ENCODE measurements at places on chromosomes 13 and 19. TPM values are rescaled to one million over a fixed set of nuclear protein-coding genes. Genes with fewer than 3 reads are reported as not detected.

DNA sequence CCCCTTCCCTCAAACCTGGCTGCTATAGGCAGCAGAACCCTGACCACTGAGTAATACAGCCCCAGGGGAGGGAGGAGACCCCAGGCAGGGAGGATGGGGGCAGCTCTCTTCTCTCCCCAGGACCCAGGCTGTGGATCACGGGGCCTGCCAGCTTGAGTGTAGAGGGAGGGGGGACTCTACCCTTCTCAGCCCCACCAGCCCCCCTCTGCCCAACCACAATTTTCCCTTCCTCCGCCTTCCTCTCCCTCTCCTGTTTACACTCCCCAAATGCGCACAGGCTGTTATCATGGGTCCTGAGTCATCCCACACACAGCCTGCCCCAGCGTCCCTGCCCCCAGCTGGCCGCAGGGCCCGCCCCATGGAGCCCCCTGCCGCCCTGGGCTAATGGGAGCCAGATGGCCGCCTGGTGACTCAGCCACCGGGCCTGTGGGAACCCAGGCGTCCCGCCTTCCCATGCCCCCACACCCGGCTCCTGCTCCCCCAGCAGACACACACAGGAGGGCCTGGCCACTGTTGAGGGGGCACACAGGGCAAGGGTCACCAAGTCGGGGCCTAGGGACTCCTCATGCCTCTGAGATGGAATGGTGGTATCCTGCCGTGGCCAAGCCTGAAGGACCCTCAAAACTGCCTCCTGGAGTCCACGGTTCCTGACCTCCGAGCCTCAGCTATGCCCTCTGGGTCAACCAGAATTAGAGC is 13.6 kb downstream of the CCDC97 start:
- H3K27ac ChIP-seq = peak overlapping the region; percentile 64
- no peak overlapping the region for H3K4me3 ChIP-seq
- peaks cover 54% of the 10 kb centered on the region for H3K4me1 ChIP-seq

The KLK14 gene
- 0.67 TPM for total RNA-seq

DNA sequence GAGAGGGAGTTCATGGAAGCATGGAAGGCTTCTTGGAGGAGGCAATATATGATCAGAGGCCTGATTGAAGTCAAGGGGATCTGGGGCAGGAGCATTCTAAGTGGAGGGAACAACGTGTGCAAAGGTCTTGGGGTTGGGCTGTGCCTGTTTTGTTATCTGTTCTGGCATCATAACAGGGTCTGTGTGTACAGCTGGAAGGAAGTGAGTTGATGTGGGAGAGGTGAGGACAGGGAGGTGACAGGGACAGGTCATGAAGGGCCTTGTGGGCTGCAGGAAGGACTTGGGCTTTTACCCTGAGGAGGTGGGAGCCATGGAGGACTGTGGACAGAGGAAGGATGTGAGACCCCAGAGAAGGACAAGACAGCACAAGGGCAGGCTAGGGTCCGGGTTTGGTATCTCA is 1.2 kb upstream of the NFILZ start:
- no peak for DNase-seq
- no peak overlapping the region for H3K4me3 ChIP-seq
- H3K27me3 ChIP-seq = no peaks in the 10 kb centered on the region
- H3K4me1 ChIP-seq = no peaks in the 10 kb centered on the region
- no peaks in the 10 kb centered on the region for H3K36me3 ChIP-seq

GRCh38 chr19:5553892-5554291 is 13.9 kb downstream of the TINCR start:
- H3K4me3 ChIP-seq = no peak overlapping the region
- no peak overlapping the region for H3K27ac ChIP-seq
- H3K36me3 ChIP-seq = no peaks in the 10 kb centered on the region
- H3K27me3 ChIP-seq = no peaks in the 10 kb centered on the region
- H3K4me1 ChIP-seq = no peaks in the 10 kb centered on the region

DNA sequence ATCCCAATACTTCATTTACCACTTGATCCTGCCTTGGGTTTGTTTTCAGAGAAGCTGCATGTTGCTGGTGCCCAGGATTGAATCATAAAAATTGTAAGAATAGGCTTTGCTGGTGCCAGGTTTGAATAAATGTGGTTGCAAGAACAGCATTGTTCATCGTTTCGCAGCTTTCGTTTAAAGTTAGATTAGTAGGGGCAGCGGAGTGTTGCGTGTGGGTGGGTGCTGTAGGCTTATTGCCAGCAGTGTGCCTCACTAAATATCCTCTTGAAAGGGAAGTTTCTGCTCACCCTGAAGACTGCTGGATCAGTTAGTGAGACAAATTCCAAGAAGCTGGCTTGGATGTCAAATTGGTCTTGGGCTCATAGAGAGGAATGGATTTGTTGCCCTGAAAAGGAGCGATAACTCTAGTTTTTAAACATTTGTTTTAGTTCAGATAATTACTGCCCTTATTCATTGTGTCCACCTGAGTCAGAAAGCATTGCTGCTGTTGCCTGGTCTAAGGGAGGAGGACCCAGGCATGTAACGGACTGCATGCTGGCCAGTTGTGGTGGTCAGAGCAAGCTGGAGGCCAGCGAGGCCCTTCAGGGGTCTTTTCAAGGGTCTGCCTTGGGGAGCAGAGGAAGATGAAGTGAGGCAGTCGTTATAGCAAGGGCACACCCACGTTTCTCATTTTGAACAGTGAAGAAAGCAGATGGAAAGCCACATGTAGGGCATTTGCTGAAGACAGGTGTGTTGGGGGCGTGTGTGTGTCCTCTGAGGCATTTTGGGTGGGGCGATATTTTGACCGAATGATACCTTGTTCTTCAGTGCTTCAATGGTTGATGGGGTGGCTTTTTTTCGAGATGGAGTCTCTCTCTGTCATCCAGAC is 8.5 kb downstream of the ILF3 start:
- H3K27ac ChIP-seq = no peak overlapping the region
- no peaks in the 10 kb centered on the region for H3K27me3 ChIP-seq
- no peak for DNase-seq
- peaks cover 41% of the 10 kb centered on the region for H3K4me1 ChIP-seq

Measured in activated CD4-positive, alpha-beta T cell treated with anti-CD3 and anti-CD28 coated beads, Interleukin-2, amount 10 ng/mL, durations not matched to agents 7 days and 5 days (primary cell).